ENCODE measurements at places on chromosomes 5 and 9. TPM values are rescaled to one million over a fixed set of nuclear protein-coding genes. Genes with fewer than 3 reads are reported as not detected.

NTRK2 gene
- total RNA-seq: 1.4 TPM

HTR4 gene
- total RNA-seq: 0.24 TPM

OXCT1 gene
- total RNA-seq: 10.7 TPM

SPATA31C1 gene
- total RNA-seq: not detected

ZDHHC11B gene
- 3.5 TPM for total RNA-seq

PCDHGA3 gene
- total RNA-seq: 2.4 TPM

LPCAT1 gene
- 4.7 TPM for total RNA-seq

NR2F1-AS1 gene
- total RNA-seq: 0.38 TPM

SLCO6A1 gene
- not detected for total RNA-seq

HACD4 gene
- total RNA-seq: 0.45 TPM

SGCD gene
- 28.4 TPM for total RNA-seq

RNF208 gene
- 12.8 TPM for total RNA-seq

Measured in psoas muscle (tissue), 8 donors.